ENCODE measurements at places on chromosomes 6 and 20.

GRCh38 chr6:46760925-46761324 is 14.2 kb downstream of the ANKRD66 start:
- no peak for DNase-seq

DNA sequence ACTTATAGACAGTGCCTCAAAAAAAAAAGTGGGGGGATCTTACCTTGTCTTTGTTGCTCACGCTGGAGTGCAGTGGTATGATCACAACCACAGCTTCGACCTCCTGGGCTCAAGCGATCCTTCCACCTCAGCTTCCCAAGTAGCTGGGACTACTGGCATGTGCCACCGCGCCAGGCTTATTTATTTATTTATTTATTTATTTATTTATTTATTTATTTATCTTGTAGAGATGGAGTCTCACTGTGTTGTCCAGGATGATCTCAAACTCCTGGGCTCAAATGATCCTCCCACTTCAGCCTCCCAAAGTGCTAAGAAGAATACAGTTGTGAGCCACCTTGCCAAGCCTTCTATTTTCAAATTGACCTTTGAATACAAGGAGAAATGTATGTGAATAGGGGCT is 553.0 kb upstream of the BTBD3 start:
- no peak for DNase-seq

DNA sequence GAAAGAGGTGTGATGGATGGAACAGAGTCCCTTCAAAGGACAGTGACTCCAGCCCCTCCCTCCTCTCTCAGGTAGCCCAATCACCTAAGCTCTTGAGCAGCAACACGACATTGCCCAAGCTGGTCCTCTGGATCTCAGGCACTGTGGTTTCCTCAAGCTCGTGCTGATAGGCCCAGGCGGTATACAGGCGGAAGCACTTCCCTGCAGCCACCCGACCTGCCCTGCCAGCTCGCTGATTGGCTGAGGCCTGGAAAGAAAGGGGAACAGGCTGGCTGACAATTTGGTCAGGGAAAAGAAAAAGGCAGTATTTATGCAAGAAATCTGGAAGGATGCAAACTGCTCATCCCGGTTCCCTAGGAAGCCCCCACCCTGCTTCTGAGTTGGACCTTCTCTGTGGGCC is 9.6 kb downstream of the C6orf136 start:
- no peak for DNase-seq

- DNase-seq: no peak
These were observed 667.8 kb upstream of the GJE1 start for GRCh38 chr6:141464896-141465295.

DNA sequence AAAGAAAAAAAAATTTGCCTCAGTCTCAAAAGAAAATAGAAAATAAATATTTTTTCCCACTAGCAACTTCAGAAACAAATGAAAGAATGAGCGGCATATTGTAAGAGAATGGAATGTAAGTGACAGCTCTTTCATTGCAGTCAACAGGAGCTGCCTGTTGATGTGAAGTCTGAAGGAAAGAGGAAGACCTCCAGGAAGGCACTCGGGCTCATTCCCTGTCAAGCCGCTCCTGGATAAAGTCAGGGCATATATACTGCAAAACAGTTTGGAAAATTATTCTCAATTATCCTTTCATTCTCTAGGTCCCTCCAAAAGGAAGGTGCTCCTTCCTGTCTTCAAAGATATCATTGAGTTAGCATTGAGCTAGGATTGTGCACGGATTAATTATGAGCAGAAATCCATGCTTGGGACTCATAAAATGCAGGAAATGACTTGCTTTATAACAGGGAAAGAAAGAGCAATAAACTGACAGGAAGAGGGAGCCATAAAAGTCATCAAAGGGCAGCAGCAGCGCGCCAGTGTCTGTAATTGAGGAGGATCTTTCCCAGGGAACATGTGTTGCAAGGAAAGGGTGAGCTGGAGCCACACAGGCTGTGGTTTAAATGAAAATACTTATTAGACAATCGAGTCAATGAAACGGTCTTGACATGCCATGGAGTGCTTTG is 218.2 kb downstream of the C6orf118 start:
- DNase-seq: no peak

DNA sequence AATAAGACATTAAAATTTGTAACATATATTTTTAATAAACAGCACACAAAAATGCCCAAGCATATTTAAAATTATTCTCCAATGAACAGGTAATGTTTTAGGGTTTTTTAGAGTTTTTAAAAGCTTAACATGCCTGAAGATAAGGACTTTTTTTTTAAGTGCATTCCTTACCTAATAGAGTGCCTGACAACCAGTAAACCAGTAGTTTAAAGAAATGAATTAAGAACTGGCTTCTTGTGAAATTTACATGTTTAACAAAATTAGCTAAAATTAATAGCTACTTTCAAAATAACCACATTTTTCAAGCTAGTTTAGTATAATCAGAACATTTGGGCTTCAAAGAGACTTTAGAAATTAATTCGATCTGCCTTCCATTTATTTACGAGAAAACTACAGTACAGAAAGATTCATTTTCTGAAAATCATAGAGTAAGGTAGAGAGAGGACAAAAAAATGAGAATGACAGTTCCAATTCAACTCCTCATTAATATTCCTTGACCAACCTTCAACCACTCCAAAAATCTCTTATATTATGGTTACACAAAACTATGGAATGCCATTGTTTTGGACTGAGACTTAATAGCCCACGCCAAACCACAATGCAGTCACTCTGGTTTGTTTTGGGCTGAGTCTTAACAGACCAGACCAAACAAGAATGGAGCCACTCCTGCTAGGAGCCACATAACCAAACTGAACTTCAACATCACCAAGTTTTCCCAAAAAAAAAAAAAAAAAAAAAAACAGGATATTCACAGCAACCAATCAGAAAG is 5.7 kb upstream of the PLN start:
- no peak for DNase-seq

GRCh38 chr20:20992277-20992676 is 113.9 kb downstream of the LINC00237 start:
- DNase-seq: no peak

DNA sequence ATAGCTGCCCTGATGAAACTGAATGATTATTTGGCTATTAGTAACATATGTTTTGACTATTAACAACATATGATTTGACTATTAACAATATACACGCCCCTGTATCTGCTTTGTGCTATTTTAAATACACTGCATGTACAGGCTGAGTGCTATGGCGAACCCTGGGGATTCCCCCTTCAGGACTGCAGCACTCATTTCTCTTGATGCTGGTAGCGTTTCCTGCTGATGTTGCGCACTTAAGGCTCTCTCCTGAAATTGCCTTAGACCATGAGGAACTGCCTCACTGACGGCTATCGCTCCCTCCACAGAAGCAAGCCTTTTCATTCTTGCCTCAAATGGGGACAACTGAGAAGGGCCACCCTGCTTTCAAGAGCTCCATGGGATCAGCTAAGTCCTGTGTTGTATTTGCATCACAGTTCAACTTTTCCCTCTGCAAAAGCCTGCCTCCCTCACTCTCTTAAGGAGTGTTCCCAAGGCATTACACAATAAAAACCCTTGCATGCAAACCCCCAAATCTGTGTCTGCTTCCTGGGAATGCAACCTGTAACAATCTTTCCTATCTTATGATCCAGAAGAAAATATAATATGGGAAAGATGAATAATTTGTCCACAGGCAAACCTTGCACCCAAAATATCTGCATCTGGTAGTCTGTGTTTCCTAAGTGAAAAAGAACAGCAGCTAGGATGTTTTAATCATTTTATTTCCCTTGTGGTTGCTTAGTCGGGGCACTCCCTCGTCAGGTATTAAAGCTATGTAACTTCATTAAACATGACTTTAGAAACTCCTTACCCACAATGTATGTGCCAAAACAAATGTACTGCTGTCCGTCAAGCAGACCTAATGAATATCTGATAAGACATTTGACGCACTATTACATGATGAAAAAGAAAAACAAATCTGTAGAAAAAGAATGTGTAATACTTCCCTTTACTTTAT is 456.4 kb downstream of the COL12A1 start:
- no peak for DNase-seq

GRCh38 chr6:3617681-3618311 is 133.7 kb downstream of the PXDC1 start:
- DNase-seq: no peak

DNA sequence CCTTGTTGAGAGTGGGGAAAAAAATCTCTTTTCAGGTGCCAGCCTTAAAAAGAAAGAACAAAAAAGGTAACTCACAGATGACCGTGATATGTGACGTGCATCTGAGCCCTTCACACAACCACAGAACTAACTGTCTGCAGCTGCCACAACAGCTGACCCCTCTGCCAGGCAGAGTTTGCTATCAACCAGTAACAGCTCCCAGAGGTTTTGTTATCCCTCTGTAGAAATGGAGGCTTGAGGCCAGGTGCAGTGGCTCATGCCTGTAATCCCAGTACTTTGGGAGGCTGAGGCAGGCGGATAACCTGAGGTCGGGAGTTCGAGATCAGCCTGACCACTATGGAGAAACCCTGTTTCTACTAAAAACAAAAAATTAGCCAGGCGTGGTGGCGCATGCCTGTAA is 42.8 kb downstream of the SLC52A3 start:
- no peak for DNase-seq
